ENCODE measurements at places on chromosomes 5 and 9. TPM values are rescaled to one million over a fixed set of nuclear protein-coding genes. Genes with fewer than 3 reads are reported as not detected.

- no peak for DNase-seq
Observed at GRCh38 chr5:147017191-147017590, 138.6 kb upstream of the PPP2R2B start.

PLPPR1 gene
- total RNA-seq: 0.46 TPM

GRCh38 chr9:99405359-99405758, 183.3 kb downstream of the SEC61B start:
- DNase-seq: no peak

DNA sequence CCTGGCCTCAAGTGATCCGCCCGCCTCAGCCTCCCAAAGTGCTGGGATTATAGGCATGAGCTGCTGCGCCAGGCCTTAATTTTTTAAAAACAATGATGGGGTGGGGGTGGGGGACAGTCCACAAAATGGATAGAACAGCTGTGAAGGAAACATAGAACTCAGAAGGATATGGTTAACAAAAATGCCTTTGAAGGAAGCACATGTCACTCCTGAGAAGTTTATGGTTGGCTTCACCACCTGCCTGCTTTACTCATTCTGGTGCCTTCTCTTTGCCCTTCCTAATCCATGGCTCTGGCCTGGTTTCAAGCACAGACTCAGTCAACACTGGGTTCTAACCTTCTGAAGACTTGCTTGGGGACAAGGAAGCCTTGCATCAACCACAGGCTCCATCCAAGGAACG, 10.3 kb downstream of the BAG1 start:
- DNase-seq: no peak

SLC6A19 gene
- total RNA-seq: 5.8 TPM

DNA sequence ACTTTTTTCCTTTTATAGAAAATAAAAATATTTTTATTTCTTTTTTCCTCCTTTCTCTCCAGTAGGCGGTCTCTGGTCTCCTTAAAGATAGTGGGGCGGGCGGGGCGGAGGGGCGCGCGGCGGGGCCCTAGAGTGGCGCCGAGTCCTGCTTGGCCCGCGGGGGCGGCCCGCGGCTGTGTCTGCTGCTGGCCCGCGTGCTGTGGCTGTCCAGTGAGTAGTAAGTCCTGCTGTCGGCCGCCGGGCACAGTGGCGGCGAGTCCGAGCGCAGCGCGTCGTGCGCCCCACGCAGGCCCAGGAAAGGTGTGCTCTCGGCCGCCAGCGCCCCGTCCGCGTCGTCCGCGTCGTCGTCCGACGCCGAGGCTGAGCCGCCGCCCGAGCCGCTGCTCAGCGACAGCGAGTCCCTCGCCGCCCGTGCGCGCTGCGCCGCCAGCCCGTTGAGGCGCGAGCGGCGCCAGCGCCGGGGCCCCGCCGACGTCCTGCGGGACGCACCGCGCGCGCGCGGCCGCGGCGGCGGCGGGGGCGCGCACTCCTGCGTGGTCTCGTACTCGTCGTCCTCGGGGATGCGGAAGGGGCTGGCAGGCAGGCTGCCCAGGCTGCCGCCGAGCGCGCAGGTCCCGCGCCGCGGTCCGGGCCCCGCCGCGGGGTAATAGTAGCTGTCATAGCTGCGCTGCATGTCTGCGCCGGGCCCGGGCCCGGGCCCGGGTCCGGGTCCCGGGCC, 52.3 kb downstream of the PSD2 start:
- peak; percentile 53 for DNase-seq

DNA sequence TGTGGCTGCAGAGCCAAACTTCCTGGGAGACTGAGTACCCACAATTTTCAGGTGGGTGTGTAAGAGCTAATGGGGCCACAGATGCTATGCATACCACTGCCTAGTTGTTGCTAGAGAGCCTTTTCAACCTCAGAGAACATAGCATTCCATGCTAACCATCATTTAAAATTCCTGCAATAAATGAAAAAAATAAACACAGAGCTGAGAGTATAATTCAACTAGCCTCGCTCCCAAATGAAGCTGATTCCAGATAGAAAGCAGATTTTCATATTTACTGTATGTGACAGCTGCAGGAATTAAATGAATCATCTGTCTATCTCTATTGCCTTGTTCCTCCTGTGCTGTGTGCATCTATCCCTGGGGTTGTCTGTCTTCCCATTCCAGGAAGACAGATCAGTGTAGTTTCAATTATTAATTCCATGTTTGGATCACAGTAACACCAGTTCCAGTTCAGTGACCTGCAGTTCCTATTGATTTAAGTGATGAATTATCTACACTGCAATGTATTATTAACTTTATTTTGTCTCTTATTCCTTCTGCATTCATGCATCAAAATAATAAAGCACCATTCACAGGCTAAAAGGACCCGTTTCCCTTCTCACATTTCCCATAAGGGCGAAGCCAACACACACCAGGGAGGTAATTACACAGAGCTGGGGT, 324.5 kb downstream of the SLIT3 start:
- DNase-seq: no peak

GRCh38 chr5:52504584-52505240, 283.0 kb upstream of the ITGA1 start:
- no peak for DNase-seq

CDH9 gene
- not detected for total RNA-seq

PCDHGB3 gene
- total RNA-seq: 0.98 TPM

GRCh38 chr5:76649140-76649539, 25.9 kb upstream of the F2RL2 start:
- DNase-seq: no peak

MED10 gene
- total RNA-seq: 30.0 TPM

- DNase-seq: no peak
Observed at GRCh38 chr9:34079181-34079580, 30.5 kb upstream of the UBAP2 start.

RAB24 gene
- total RNA-seq: 30.4 TPM

GRCh38 chr5:16574789-16575721, 41.7 kb downstream of the RETREG1 start:
- DNase-seq: no peak

GRCh38 chr9:135622415-135623020, 16.8 kb downstream of the GLT6D1 start:
- no peak for DNase-seq

KCNV2 gene
- not detected for total RNA-seq

MXD3 gene
- total RNA-seq: 8.3 TPM

DNA sequence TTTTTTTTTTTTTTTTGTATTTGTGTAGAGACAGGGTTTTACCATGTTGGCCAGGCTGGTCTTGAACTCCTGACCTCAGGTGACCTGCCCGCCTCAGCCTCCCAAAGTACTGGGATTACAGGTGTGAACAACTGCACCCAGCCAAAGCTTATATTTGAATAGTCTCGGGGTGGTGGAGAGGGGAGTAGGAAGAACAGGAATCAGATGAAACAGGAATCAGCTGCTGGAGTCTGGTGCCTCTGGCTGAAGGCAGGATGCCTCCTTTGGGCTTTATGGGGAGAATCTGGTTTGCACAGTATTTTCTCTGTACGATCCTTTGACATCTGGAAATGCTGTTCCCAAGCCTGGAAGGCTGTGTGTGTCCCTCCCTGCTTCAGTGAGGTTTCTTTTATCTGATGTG, 10.9 kb downstream of the C5orf52 start:
- no peak for DNase-seq

DNA sequence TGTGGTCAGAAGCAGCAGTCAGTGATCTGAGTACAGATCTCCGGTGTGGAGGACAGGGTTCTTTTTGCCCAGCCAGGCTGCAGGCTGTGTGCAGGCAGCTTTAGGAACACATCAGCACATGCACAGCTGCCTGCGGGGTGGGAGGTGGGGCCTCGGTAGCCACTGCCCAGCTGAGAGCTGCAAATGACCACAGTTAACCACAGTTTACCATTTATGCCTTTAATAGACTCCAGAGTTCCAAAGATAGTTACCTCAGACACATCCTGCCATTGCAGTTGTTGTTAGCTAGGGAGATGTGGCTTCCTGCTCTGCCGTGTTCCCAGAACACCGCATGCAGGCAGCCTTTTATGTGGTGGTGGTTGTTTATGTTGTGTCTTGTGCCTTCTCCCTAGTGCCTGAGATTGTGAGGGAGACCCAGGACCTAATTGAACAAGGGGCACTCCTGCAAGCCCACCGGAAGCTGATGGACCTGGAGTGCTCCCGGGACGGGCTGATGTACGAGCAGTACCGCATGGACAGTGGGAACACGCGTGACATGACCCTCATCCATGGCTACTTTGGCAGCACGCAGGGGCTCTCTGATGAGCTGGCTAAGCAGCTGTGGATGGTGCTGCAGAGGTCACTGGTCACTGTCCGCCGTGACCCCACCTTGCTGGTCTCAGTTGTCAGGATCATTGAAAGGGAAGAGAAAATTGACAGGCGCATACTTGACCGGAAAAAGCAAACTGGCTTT, 10.2 kb downstream of the EXOC3 start:
- DNase-seq: peak; percentile 14

STC2 gene
- 1.7 TPM for total RNA-seq

MARCHF11 gene
- total RNA-seq: not detected

DNA sequence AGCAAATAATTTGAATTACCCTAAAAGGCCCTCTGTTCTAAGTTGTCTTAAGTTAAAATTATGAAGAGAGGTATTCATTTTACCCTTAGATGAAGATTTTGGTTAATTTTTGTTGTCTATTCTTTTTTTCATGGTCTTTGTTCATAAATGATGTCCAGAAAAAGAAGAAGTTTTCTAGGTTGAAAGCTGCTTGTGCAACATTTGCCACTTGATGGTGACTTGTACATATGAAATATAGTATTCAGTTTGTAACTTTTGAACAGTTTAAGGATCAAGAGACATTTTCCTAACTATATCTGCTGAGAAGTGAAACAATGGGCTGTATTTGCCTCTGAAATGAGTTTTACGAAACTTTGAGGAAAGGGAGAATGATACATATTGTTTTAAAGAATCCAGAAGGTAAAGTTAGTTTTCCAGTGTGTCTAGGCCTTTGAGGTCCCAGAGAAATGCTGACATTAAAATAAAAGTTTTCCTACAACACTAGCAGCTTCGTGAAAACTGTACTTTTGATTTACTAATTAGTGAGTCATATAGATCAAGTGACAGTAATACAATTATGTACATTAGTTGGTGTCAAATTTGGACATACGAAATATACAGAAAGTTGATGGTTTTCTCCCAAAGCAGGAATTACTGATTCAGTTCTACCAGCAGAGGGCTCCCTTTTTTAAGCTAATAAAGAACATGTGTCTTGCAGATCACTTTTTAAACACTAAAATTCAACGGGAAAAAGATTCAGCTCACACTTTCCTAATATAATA, 70.5 kb downstream of the PIK3R1 start:
- no peak for DNase-seq

CYLC2 gene
- not detected for total RNA-seq

DNA sequence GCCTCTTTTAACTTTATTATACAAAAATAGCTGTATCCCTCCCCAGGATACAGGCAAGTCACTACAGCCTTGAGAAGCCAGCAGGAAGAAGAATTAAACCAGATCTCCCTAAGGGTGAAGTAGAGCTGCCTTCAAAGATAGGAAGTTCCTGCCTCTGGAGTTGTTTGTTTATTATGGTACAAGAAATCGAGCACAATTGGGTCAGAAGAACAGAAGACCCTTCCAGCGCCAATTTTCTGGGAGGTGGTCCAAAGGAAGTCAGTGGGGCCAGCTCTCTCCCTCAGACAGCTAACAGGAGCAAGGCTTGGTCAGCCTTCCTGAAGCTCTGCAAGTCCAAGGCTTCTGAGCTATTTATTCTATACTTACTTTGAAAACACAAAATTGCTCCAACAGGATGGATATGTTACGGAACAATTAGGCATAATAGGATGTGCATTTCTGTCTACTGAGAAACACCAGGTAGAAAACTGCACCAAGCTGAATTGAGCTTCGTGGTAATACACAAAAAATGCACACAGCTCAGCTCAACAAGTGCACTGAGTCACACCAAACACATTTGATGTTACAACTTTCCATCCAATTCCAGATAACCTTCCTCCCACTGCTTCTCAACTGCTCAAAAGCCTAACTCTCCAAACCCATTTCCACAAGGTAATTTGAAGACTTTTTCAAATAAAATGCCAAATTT, 16.0 kb downstream of the SERINC5 start:
- no peak for DNase-seq

AGXT2 gene
- not detected for total RNA-seq
